ENCODE measurements at places on chromosomes 12 and 14.

DNA sequence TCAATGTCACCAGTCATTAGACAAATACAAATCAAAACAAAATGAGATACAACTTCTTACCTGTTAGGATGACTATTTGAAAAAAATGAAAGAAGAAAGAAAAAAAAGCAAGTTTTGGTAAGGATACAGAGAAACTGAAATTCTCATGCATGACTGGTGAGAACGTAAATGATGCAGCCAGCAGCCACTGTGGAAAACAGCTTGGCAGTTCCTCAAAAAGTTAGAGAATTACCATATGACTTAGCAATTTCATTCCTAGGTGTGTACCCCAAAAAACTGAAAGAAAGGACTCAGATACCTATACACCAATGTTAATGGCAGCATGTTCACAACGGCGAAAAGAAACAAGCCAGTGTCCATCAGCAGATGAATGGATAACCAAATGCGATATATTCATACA lies 26.6 kb downstream of the NINJ2 start:
- peak; percentile 33 for DNase-seq

DNA sequence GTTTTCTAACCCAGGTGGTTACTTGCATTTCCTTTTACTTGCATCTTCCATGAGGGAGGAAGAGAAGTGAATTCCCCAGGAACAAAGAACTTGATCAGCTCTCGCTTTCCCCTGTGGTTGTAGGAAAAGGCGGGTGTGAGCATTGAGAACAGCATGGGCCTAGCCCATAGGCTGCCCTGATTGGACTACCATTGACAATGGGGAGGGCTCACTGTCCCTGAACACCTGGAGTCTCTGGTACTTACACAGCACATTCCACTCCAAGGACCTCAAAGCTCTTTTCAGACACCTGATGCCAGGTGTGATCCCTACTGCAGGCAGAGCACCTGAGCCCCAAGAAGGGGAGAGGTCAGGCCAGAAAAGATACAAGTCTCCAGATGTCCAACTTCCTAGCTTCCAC lies 25.0 kb downstream of the MAX start:
- no peak for DNase-seq

GRCh38 chr14:40221428-40221827 lies 789.2 kb upstream of the FBXO33 start:
- no peak for DNase-seq

DNA sequence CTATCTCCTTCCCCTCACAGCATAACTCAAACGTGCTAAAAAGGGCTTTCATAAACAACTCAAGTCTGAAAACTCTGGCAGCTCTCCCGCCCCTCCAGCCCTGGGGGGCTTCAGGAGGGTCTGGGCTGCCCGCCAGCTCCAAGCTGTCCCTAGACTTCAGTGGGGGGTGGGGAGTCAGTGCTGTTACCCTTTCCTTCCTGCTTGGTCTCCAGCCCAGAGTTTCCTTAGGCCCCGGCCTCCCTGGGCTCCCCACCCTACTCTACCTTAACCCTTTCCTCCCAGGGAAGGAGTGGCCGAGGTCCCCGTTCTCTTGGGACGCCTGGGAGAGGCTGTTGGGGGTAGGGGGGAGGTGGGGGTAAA lies 530 bp upstream of the NYNRIN start:
- DNase-seq: peak; percentile 33

- no peak for DNase-seq
Observed at GRCh38 chr12:88230271-88230670, 88.2 kb downstream of the TMTC3 start.

GRCh38 chr14:78605025-78605762 lies 435.0 kb downstream of the NRXN3 start:
- no peak for DNase-seq

- DNase-seq: no peak
Observed at GRCh38 chr12:76634133-76634532, 74.6 kb upstream of the OSBPL8 start.

GRCh38 chr12:65799331-65799730 lies 25.0 kb upstream of the HMGA2 start:
- DNase-seq: no peak

- DNase-seq: no peak
Observed at GRCh38 chr14:57943541-57943940, 77.6 kb upstream of the SLC35F4 start.

DNA sequence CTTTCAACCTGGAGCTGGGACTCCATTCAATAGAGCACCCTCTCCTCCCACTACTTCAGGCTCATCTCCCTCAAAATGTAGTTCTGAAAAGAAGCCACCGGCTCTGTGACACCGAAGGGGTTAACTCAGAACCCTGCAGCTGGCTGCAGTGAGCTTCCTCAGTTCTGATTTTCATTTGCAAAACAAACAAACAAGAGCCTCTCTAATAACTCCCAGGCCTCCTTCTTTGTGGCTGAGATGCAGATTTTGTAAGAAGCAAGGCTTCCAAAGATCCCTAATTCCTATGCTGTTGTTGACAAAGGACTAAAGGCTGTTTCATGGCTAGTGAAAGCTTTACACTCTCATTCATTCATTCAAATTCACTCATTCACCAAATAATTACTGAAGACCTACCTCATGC lies 333.4 kb upstream of the TBX3 start:
- no peak for DNase-seq

DNA sequence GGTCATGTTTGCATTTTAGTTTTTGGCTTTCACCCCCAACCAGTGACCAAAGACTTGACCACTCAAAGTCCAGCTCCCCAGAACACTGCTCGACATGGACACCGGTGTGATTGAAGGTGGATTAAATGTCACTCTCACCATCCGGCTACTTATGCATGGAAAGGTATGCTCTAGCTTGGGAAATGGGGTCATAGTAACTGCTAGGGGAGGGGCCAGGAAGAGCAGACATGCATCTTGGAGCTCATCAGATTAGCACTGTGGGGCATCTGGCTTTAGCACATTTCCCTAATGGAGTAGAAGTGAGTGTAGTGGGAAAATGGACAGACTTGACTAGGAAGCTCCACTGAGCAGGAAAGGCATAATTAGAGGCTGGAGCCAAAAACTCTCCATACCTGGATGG lies 2.8 kb downstream of the PCBP2 start:
- DNase-seq: no peak

- peak; percentile 89 for DNase-seq
Observed at GRCh38 chr12:104219361-104219892, 3.8 kb downstream of the TXNRD1 start.

All from astrocyte of the hippocampus (primary cell).